ENCODE measurements at places on chromosomes 2 and 18.

DNA sequence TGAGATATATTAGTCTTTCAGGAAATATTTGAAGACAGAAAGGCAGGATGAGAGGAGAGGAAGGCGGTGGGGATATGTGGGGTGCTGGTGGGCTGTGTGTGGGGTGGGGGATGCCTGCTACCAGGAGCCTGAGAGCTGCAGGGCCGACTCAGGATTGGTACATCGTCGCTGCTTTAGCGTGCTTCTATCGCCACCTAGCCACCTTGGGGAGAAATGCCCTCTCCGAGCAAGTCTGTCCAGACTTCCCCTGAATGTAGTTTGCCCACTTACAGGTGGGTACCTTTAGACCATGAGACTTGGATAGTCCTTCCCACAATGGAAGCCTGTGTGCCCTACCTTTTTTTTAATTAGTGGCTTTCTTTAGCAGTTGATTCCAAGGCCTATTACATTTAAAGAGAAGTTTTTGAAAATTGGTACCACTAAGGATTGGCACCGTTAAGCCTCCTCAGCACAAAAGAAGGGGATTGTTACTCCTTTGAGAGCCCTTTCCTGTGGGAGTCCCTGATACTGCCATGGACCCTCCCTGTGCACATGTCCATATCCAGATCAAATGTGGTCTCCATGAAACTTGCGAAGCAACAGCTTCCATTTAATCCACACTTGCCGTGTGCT is 114.1 kb upstream of the NDUFV2 start:
- no peak for DNase-seq

- DNase-seq: no peak
Measured at GRCh38 chr2:95351598-95351915, 51.0 kb upstream of the FAHD2A start.

GRCh38 chr2:200845669-200846325 is 18.7 kb downstream of the CLK1 start:
- no peak for DNase-seq

- no peak for DNase-seq
Measured at GRCh38 chr2:144011098-144011497, 508.8 kb downstream of the ZEB2 start.

GRCh38 chr2:235024191-235024860 is 72.5 kb downstream of the SH3BP4 start:
- DNase-seq: no peak

DNA sequence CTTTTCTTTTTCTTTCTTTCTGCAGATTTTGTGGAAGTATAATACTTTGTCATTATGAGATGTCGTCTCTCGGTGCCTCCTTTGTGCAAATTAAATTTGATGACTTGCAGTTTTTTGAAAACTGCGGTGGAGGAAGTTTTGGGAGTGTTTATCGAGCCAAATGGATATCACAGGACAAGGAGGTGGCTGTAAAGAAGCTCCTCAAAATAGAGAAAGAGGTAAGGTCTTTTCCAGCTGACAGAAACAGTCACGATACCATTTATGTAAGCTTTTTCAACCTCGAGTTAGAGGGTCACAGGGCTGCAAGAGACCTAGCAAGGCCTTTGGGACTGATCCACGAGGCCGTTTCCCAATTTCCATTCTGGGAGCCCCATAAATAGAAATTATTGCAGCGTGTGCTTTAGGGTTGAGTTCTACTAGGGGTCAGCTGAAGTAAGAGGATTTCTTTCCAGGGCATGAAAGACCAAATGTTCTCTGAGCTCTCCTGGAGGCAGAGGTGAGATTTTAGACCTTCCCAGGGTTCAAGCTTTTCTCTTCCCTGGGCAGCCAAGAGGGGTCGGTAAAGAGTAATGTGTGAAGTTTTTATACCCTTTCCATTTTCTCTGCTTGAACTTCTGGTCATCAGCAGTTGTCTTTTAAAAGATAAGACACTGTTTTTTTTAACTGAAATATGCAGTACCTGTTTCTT is 15.5 kb downstream of the MAP3K20 start:
- no peak for DNase-seq

- DNase-seq: no peak
Measured at GRCh38 chr2:112623913-112624777, 21.6 kb upstream of the SLC20A1 start.
